ENCODE measurements at places on chromosomes 12 and 14. TPM values are rescaled to one million over a fixed set of nuclear protein-coding genes. Genes with fewer than 3 reads are reported as not detected.

Gene PTPRO
- 0.57 TPM for total RNA-seq

Gene STON2
- total RNA-seq: 45.2 TPM

Gene CNTN1
- 16.9 TPM for total RNA-seq

Gene TSPAN8
- total RNA-seq: 0.16 TPM

Gene TAS2R42
- not detected for total RNA-seq

Gene KRT71
- not detected for total RNA-seq

Gene SLC10A1
- total RNA-seq: not detected

Gene ADAM21
- total RNA-seq: not detected

GRCh38 chr12:52514471-52515318 is 5.5 kb downstream of the KRT5 start:
- DNase-seq: no peak
- H3K27ac ChIP-seq: no peak overlapping the region
- no peak overlapping the region for H3K4me3 ChIP-seq
- no peaks in the 10 kb centered on the region for H3K4me1 ChIP-seq
- H3K36me3 ChIP-seq: peaks cover 5% of the 10 kb centered on the region

DNA sequence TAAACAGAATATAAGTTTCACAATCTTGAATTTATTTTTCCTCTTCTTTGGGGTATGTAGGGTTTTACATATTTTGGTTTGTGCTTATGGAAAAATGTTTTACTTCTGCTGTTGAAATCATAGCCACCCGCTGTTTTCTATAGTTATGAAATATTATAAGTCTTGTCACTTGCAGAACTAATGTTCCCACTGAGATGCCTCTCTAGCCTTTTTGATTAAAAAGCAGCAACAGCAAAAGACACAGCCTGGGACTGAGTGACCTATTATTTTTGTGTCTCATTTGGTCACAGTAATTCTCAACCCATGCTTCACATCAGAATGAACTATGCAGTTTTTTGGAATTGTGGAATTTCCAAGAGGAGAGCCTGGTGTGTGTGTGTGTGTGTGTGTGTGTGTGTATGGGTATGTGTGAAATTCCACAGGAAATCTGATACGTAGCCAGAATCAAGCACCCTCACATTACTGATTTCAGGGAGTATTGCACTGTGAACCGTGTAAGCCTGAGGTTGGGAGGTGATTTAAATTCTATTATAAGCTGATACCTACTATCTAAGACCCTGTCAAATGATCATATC is 55.7 kb upstream of the FRMD6 start:
- DNase-seq: no peak
- no peaks in the 10 kb centered on the region for H3K27me3 ChIP-seq
- no peaks in the 10 kb centered on the region for H3K36me3 ChIP-seq
- no peak overlapping the region for H3K4me3 ChIP-seq

- H3K4me1 ChIP-seq: peaks cover 16% of the 10 kb centered on the region
- H3K4me3 ChIP-seq: no peak overlapping the region
- peaks cover 15% of the 10 kb centered on the region for H3K27me3 ChIP-seq
- no peak overlapping the region for H3K27ac ChIP-seq
- H3K36me3 ChIP-seq: no peaks in the 10 kb centered on the region
- no peak for DNase-seq
Measured at GRCh38 chr12:113762882-113763816, 203.0 kb downstream of the RBM19 start.

GRCh38 chr12:30462249-30462648 is 233.4 kb downstream of the IPO8 start:
- no peak overlapping the region for H3K27ac ChIP-seq
- H3K4me1 ChIP-seq: no peaks in the 10 kb centered on the region
- H3K27me3 ChIP-seq: no peaks in the 10 kb centered on the region
- H3K4me3 ChIP-seq: no peak overlapping the region
- H3K36me3 ChIP-seq: 0 out of 2 replicates have a peak, but pooled peaks cover 2% of the 10 kb centered on the region

DNA sequence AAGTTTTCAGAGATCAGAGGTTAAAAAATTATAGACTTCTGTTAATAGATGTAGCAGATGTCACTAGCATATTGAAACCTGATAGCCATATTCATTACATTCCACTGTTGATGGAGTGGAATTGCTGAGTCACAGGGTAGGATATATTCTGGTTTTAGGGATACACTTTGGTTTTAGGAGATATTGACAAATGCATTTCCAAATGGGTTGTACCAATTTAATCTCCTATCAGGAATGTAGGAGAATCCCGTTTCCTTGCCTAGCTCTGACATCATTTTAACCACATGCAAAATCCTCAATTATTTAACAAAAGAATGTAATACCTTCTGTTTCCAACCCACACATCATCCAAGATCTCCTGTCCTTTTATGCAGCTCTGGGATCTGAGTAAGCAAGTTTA is 30.7 kb upstream of the ESR2 start:
- no peaks in the 10 kb centered on the region for H3K27me3 ChIP-seq
- no peaks in the 10 kb centered on the region for H3K36me3 ChIP-seq
- peaks cover 8% of the 10 kb centered on the region for H3K4me1 ChIP-seq
- no peak overlapping the region for H3K27ac ChIP-seq
- no peak overlapping the region for H3K4me3 ChIP-seq
- no peak for DNase-seq

DNA sequence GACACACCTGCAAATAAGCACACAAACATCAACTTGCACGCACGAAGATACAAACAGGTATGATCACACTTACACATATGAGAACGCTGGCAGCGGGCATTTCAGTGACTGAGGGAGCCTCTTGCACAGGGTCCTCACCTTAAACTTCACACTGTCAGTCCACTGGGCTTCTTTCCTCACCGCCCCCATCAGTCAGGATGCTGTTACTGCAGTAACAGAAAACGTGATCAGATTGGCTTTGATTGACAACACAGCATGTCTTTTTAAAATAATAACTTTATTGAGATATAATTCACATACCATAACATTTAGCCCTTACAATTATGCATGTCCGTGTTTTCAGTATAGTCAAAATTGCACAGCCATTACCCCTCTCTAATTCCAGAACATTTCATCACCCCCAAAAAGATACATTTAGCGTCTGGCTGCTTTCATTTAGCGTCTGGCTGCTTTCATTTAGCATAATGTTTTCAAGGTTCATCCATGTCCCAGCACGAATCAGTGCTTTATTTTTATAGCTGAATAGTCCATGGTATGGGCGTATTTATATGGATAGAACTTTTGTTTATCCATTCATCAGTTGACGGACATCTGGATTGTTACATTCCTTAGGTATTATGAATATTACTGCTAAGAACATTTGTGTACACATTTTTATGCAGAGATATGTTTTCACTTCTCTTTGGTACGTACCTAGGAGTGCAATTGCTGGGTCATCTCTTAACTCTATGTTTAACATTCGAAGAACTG is 8.4 kb downstream of the CCDC197 start:
- H3K27ac ChIP-seq: no peak overlapping the region
- H3K4me1 ChIP-seq: 0 out of 2 replicates have a peak, but pooled peaks cover 3% of the 10 kb centered on the region
- H3K36me3 ChIP-seq: no peaks in the 10 kb centered on the region
- no peak overlapping the region for H3K4me3 ChIP-seq

DNA sequence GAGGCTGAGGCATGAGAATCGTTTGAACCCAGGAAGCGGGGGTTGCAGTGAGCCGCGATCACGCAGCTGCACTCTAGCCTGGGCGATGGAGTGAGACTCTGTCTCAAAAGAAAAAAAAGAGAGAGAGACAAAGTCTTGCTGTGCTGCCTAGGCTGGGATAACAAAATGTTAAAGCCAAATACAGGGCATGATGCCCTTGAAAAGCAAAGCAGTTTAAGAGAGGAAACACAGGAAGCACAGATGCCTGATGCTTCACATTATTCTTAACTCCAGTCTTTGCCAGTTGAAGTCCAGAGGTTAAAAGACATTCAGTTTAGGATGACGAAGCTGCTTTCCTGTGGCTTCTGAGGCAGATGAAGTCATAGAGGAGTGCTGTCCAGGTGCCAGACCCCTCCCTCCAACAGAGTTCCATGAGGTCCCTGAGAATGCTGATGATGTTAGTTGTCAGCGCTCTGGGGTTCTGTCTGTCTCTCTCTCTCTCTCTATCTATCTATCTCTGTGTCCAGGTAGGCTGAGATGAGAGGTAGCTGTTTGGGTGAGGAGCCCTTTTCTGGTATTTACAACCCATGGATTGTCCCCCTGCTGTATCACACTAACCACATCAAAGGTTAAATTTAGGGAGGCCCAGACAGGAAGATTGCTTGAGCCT is 4.9 kb upstream of the MRPL52 start:
- peaks cover 53% of the 10 kb centered on the region for H3K4me1 ChIP-seq
- H3K27me3 ChIP-seq: peaks cover 9% of the 10 kb centered on the region
- H3K4me3 ChIP-seq: no peak overlapping the region
- no peak overlapping the region for H3K27ac ChIP-seq
- no peaks in the 10 kb centered on the region for H3K36me3 ChIP-seq
- no peak for DNase-seq

GRCh38 chr12:109861689-109862314 is 18.5 kb downstream of the GLTP start:
- no peaks in the 10 kb centered on the region for H3K27me3 ChIP-seq
- no peak for DNase-seq
- H3K36me3 ChIP-seq: peaks cover 3% of the 10 kb centered on the region
- no peak overlapping the region for H3K27ac ChIP-seq
- H3K4me1 ChIP-seq: peaks cover 18% of the 10 kb centered on the region

DNA sequence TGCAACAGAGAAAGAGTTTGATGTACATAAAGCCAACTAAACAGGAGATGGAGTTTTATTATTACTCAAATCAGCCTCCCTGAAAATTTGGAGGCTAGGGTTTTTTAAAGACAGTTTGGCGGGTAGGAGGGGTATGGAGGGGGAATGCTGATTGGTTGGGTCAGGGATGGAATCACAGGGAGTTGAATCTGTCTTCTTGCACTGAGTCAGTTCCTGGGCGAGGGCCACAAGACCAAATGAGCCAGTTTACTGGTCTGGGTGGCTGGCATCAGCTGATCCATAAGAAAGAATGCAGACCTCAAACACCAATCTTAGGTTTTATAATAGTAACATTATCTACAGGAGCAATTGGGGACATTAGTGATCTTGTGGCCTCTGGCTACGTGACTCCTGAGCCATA is 64.9 kb downstream of the RIN3 start:
- H3K27me3 ChIP-seq: no peaks in the 10 kb centered on the region
- DNase-seq: no peak
- no peak overlapping the region for H3K4me3 ChIP-seq
- peaks cover 3% of the 10 kb centered on the region for H3K36me3 ChIP-seq

DNA sequence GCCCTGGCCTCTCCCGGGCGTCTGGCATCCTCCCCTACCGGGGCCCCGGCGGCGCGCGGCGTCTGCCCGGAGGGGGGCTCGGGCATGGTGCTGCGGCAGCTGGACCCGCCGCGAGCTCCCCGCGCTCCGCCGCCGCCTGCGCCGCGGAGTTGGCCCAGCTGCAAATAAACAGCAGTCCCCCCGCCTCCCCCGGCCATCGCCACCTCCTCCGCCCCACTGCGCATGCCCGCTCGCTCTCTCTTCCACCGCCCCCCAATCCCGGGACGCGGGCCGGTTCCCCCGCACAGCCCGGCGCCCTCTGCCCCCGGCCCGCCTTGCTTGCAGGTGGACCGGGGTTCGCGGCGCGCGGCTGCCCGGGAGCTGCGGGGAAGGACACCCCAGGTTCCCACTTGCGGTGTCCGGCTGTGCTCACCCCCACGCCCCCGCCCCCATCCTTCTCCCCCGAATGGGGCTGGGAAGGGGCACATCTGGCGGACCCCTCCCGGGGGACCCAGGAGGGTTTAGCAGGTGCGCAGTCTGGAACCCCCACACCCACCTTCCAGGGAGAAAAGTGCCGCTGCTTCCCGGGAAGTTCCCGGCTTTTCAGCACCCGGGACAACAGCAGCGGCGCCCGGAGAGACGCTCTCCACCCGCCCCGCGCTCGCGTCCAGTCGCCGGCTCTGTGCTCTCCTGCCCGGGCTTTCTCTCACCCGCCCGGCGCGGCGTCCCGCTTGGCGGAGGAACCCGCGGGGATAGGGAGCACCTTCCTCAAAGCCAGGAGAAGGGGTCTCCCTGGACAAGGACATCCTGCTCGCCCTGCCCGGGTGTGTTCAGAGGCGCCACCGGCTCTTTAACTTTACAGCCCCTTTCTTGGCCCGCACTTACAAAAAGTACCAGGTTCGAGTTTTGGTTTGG is at the start of gene TMTC1:
Gene TMTC1, minus strand, starts transcription at position 170 of the 894 bp plus-strand sequence. CDS start 191 bp downstream, outside the sequence.
- peak within 1 kb of the TSS; percentile 88 for H3K4me3 ChIP-seq
- no peak within 1 kb of the TSS for H3K27ac ChIP-seq
- H3K36me3 ChIP-seq: peaks cover 17% of the 10 kb centered on the region

Data from WTC11 (cell line).